ENCODE measurements at places on chromosomes 3 and 15. TPM values are rescaled to one million over a fixed set of nuclear protein-coding genes. Genes with fewer than 3 reads are reported as not detected.
A peak's percentile ranks its signal among the peaks of the same experiment; 100 is the strongest.

DNA sequence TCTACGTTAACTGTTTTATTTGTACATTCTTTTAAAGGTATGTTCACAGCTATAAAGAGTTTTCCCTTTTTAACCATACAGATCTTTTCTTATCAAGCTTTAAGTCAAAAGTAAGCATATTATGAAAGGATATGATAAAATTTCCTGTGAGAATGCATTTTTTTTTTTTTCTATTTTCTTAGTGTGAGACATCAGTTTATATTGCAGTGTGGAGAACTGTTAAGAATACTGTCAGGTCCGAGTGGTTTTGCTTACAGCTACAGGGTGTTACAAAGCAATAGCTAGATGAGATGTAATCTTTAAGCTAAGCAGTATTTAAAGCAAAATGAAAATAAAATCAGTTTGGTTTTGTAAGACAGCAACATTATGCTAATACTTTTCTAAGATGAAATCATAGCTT, 133.2 kb downstream of the SLC25A26 start:
- H3K27me3 ChIP-seq = no peaks in the 10 kb centered on the region
- no peak overlapping the region for H3K27ac ChIP-seq
- H3K4me1 ChIP-seq = no peaks in the 10 kb centered on the region
- H3K4me3 ChIP-seq = no peak overlapping the region
- no peaks in the 10 kb centered on the region for H3K36me3 ChIP-seq

DNA sequence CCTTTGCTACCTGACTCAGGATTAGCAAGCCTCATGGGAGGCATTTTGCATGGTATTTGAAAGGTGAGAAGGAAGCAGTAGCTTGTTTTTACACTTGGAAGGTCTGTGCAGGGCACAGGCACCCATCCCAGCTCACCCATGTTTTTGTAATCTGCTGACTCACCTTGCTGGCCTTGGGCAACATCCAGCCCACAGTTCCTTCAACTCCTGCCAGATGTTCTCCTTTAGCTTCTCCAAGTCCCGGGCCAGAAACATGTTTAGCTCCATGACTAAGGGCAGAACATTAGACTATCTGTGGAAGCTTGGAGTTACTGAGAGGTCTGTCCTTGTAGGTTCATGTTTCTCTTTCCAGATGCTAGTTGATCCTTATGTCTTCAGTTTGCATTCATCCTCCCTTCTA, 12.4 kb upstream of the ZNF770 start:
- no peaks in the 10 kb centered on the region for H3K36me3 ChIP-seq
- H3K4me3 ChIP-seq = no peak overlapping the region
- H3K27ac ChIP-seq = no peak overlapping the region
- no peaks in the 10 kb centered on the region for H3K27me3 ChIP-seq

- peak; percentile 42 for DNase-seq
- no peaks in the 10 kb centered on the region for H3K36me3 ChIP-seq
- H3K27ac ChIP-seq = no peak overlapping the region
Observed at GRCh38 chr3:24598695-24599470, 104.2 kb upstream of the THRB start.

DNA sequence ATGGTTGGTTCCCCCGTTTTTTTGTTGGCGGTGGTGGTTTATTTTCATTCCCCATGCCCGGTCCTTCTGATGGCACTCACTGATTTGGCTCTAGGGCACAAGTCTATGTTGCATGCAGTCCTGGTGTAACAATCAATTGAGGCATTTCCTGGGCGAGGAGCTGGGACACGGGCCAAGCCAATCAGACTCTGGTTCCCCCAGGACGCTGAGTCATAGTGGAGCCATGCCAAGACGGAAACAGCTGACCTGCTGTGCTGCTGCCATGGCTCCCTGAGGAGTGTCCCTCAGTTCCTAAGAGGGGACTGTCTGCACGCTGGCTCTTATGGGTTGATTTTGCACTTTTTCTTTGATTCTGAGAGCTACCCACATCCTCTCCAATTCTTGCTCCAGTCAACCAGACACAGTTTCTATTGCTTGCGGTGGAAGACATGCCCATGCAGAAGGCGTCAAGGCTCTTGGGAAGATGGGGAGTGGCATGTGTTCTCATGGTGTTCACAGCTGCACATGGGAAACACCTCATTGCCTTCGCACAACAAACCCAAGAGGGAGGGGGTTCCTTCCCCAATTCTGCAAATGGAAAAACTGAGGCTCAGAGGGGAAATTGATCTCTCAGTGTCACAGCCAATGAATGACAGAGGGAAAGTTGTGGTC, 28.3 kb upstream of the ALDH1L1 start:
- DNase-seq = peak; percentile 52
- no peaks in the 10 kb centered on the region for H3K36me3 ChIP-seq
- H3K27ac ChIP-seq = no peak overlapping the region
- no peak overlapping the region for H3K4me3 ChIP-seq

DNA sequence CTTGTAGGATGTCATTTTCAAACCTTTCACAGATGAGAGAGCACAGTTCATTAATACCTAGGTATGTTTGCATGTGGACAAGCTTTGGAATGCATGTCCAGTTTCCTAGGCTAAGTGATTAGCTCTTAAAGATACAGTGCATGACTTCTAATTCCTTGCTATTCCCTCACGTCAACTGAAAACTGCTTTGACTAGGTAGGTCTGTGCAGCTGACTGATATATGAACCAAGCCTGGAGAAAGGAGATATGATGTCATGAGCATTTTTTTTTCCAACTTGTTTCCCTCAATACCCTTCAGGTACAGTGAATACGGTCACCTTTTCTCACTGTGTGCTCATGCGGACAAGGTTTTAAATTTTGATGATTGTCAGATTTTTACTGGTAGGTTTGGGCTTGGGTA, 41.6 kb upstream of the TASOR start:
- no peak overlapping the region for H3K27ac ChIP-seq
- no peaks in the 10 kb centered on the region for H3K27me3 ChIP-seq
- H3K4me1 ChIP-seq = no peaks in the 10 kb centered on the region
- H3K36me3 ChIP-seq = peaks cover 33% of the 10 kb centered on the region
- H3K4me3 ChIP-seq = no peak overlapping the region
- no peak for DNase-seq

DNA sequence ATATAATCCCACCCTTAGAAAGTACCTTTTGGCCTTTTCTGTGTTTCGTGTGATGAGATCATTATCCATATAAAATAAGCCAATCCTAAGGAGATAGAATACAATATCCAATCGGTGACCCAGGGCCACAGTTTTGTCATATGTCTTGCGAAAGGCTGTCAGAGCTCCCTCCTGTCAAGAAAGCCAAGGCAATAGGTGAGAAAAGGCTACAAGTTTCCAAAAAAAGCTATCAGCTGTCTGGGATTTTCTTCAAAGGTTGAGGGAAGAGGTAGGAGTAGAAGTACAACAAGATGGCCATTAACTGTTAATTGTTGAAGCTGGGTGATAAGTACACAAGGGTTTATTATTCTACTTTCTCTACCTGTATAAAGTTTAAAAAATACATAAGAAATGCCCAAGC, 4.0 kb downstream of the PSMD6 start:
- peaks cover 11% of the 10 kb centered on the region for H3K36me3 ChIP-seq
- H3K4me1 ChIP-seq = peaks cover 28% of the 10 kb centered on the region
- H3K27ac ChIP-seq = no peak overlapping the region
- no peak overlapping the region for H3K4me3 ChIP-seq
- no peak for DNase-seq

DNA sequence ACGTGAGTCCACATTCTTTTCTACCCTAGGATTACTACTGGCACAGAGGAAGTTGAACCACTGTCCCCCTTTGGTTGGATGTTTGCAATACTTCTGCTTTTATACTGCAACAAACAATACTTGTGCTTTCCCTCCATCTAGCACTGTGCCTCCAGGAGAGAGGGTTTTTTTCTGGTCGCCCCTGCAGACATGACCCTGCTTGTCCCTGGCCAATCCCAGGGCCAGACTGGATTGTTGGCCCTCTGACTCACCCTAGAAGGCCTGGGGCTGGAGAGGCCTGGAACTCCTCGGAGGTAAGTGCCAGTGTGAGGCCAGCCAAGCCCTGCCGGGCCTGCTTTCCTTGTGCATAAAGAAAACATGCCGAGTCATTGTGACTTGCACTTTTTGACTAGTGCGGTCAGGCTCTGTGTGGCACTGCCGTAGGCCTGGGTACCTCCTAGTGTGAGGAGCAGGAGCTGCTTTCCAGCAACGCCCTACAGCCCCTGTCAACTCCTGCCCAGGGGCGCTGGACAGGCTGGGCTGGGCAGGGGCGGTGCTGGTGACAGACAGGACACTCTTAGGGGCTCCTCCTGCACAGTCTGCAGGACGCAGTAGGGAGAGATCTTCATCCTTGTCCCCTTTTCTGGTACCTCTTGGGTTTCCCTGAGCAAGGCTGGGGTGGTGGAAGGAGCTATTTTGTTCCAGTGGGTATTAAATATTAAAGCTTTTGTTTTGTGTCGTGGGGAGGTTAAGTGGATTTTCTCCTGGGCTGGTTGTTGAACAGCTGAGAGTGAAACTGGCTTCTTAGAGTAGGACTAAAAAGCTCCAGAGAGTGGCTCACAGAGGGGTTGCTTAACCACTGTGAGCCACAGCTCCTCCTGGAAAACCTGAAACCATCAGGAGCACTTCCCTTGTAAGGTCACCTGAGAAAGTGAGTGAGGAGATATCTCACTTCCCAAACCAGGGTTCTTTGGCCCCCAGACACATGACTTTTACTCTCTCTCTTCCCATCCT, 14.4 kb upstream of the TKT start:
- peak overlapping the region; percentile 33 for H3K4me3 ChIP-seq
- H3K4me1 ChIP-seq = peaks cover 49% of the 10 kb centered on the region
- peak overlapping the region; percentile 73 for H3K27ac ChIP-seq
- H3K27me3 ChIP-seq = no peaks in the 10 kb centered on the region
- H3K36me3 ChIP-seq = no peaks in the 10 kb centered on the region
- DNase-seq = peak; percentile 97

Gene LYZL4
- not detected for total RNA-seq

Gene ADAMTSL3
- total RNA-seq = 0.09 TPM

Gene TMEM42
- total RNA-seq = 5.0 TPM

Gene SEMA3F
- 3.6 TPM for total RNA-seq

Gene IQCF5
- total RNA-seq = not detected

Gene VIPR1
- total RNA-seq = 0.04 TPM

Gene SLC28A1
- 0.31 TPM for total RNA-seq

All from HepG2 (cell line).